Naive thymus-derived CD8-positive, alpha-beta T cell (primary cell): ENCODE measurements at places on chromosomes 11 and 22.

DNA sequence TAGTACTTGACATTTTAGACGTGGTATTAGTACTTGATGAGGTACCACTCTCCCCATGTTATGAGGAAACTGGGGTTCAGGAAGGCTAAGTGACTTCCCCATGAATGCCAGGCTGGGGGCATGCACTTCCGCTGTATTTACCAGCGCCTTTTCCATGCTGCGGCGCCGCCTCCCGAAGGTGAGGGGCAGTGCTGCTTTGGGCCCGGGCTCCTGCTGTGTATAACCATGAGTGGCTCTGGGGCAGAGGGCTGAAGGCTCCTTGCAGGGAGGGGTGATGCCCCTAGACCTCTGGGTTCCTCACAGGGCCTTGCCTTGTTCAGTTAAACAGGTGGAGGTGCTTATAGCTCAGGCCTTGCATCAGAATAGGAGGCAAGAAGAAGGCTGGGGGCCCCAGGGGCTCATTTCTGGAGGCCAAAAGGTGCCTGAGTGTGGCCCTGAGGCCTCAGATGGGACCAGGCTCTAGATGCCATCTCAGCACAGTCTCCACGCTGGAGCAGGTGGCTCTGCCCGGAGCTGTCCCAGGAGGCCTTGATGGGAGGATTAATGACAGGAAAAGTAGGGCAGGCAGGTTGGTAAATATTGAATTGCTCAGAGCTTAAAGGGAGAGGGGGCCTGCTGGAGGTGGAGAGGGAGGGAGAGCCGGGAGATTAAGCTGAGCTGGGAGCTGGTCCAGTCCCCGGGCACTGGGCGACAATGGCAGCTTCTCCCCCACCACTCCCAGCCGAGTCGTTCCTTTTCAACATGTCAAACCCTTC, 129.6 kb downstream of the CEP164 start:
- no peak for DNase-seq
- no peaks in the 10 kb centered on the region for H3K4me1 ChIP-seq

DNA sequence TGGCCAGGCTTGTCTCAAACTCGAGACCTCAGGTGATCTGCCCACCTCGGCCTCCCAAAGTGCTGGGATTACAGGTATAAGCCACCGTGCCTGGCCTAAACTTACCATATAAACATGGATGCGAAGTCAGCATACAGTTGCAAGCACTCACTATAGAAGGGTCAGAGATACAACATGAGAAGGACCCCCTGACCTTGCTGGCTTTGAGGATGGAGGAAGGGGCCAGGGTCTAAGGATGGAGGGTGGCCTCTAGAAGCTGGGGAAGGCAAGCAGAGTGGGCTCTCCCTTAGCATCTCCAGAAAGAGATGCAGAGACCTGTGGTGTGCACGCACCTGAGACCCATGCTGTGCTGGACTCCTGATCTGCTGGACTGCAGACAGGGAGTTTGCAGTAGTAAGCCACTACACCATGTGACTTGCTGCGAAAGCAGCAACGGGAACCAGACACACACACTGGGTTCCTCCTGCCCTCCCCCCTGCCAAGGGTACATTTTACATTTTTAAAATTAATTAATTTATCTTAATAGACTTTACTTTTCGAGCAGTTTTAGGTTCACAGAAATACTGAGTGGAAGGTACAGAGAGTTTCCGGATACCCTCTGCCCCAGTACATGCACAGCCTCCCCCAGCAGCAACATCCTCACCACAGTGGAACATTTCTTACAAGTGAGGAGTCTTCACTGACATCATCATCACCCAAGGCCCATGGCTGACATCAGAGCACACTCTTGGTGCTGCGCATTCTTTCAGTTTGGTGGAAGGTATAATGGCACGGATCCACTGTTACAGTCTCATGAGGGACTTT, 170.1 kb upstream of the B3GAT1 start:
- H3K4me1 ChIP-seq = peaks cover 4% of the 10 kb centered on the region
- peaks cover 34% of the 10 kb centered on the region for H3K27me3 ChIP-seq
- no peak for DNase-seq
- no peak overlapping the region for H3K27ac ChIP-seq

DNA sequence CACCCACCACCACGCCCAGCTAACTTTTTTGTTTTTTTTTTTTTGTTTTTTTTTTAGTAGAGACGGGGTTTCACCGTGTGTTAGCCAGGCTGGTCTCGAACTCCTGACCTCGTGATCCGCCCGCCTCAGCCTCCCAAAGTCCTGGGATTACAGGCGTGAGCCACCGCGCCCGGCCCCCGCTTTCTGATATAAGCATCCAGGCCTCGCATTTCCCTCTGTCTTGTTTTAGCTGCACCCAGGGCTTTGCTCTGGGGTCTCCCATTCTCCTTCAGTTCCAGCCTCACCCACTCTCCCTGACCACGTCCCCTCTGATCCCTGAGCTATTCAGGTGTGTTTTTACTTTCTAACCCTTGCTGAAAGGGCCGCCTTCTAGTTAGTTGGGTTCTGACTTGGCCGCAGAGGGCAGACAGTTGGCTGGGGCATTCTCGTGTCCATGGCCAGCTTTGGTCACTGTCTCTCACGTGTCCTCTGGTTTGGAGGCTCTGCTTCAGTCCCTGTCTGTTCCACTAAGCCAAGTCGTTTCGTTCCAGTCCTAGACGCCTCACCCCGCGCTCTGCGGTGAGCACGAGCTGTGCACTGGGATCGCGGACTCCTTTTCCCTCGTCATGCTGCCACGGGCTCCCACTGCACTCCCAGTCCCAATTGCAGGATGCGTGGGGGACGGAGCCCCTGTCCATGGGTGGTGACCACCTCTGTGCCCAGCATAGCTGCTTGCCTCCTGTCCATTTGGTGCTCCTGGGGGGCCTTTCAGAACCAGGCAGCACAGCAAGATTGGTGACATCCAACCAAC, 6.0 kb upstream of the TNNT3 start:
- H3K4me1 ChIP-seq = peaks cover 19% of the 10 kb centered on the region
- H3K27ac ChIP-seq = no peak overlapping the region
- no peak for DNase-seq
- no peaks in the 10 kb centered on the region for H3K36me3 ChIP-seq

DNA sequence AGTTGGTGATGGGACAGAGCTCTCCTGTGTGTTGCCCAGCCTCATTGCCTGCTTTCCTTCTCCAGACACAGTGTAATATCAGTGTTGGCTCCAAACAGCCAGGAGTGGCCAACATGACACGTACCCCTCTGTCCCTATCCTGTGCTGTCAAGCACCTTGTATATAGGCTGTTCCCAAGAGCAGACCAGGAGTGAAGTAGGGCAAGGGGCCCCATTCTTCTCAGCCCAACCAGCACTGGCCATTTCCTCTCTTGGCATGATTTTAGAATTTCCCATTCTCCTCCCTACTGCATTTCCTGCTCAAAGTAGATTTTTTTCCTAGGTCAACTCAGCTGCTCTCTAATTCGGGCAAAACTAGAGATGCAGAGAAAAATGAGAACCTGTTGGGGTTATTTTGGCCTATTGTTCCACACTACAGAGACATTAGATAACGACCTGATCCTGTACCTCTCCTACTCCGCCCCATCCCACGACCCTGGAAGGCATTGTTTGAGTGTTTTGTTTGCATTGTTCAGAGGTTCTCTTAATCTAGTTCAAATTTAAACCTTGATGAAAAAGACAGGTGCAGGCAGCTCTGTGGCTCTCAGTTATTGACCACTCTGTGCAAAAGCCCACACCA, 95.6 kb downstream of the RASSF10 start:
- no peaks in the 10 kb centered on the region for H3K36me3 ChIP-seq
- peaks cover 10% of the 10 kb centered on the region for H3K27me3 ChIP-seq
- no peak overlapping the region for H3K4me3 ChIP-seq
- no peak for DNase-seq
- H3K27ac ChIP-seq = no peak overlapping the region
- H3K4me1 ChIP-seq = no peaks in the 10 kb centered on the region

DNA sequence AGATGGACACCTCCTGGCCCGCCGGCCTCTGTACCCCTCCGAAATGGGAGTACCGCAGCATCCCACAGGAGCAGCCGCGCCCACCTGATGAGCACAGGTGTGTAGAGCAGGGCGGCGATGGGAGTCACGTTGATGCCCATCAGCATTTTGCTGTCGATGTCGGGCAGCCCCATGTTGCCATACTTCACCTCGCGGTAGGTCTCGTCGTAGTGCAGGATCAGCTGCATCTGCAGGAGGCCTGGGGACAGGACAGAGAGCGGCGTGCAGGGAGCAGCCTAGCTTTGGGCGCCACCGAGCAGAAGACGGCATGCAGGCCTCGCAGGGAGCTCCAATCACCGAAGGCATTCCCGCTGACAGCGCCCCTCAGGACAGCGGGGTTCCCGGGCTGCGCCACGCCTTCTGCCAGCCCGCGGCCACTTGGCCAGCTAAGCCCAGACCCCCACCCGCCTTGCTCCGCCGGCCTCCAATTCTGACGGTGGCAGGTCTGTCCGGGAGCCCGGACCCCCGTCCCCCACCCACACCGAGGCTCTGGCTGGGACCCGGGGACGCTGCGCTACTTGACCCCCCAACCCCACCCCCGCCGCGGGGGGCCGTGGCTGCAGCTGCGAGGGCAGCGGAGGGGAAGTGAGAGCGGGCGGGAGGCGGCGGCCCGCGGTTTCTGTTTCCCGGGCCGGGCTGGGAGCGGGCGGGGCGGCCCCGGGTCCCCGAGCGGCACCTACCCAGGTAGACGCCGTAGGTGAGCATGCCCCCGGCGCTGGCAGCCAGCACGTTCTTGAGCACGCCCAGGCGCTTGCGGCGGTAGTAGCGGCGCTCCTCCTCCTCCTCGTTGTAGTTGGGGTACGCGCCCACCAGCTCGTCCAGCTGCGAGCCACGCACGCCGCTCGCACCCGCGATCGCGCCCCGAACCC, 705 bp downstream of the UNC93B1 start:
- H3K27ac ChIP-seq = peak overlapping the region; percentile 79
- H3K4me1 ChIP-seq = peaks cover 14% of the 10 kb centered on the region
- H3K27me3 ChIP-seq = no peaks in the 10 kb centered on the region
- DNase-seq = peak; percentile 69
- no peaks in the 10 kb centered on the region for H3K36me3 ChIP-seq

DNA sequence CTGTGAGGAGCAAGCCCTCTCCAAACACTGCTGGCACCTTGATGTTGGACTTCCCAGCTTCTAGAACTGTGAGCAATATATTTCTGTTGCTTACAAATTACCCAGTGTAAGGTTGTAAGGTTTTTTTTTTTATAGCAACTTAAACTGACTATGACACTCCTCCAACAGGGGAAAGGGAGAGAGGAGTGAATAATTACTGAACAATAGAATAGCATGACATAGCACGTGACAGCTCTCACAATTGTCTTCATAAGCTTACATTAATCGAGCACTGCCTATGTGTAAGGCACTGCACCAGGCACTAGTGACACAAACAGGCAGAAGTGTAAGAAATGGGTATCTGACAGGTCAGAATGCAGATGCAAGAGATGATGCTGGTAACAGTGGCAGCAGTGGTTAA, 136.9 kb downstream of the FAT3 start:
- H3K4me1 ChIP-seq = no peaks in the 10 kb centered on the region
- H3K4me3 ChIP-seq = no peak overlapping the region
- H3K36me3 ChIP-seq = no peaks in the 10 kb centered on the region
- no peaks in the 10 kb centered on the region for H3K27me3 ChIP-seq
- DNase-seq = no peak

- no peaks in the 10 kb centered on the region for H3K27me3 ChIP-seq
- H3K4me3 ChIP-seq = no peak overlapping the region
- DNase-seq = no peak
- H3K4me1 ChIP-seq = no peaks in the 10 kb centered on the region
These were observed 1174.9 kb downstream of the BRD1 start for GRCh38 chr22:48652796-48653195.

DNA sequence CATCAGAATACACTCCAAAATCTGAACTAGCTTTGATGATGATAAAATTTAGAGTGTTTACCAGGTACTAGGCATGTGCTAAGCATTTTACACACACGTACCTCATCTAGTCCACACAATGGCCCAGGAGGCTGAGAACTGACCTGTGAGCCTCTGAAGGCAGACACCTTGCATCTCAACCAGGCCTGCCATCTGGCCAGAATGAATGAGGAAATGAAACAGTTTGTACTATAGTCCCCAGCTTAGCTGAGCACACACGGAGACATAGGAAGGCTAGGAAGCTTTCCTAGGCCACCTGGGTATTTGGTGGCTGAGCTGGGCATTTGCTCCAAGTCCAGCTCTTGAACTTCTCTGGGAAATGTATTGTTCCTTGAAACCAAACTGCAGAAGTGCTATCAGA, 6.9 kb upstream of the SHANK3 start:
- no peak overlapping the region for H3K4me3 ChIP-seq
- H3K4me1 ChIP-seq = no peaks in the 10 kb centered on the region
- H3K27me3 ChIP-seq = peaks cover 4% of the 10 kb centered on the region
- no peak overlapping the region for H3K27ac ChIP-seq

GRCh38 chr11:2296913-2297622, 4.7 kb downstream of the C11orf21 start:
- peak overlapping the region; percentile 87 for H3K27ac ChIP-seq
- no peaks in the 10 kb centered on the region for H3K36me3 ChIP-seq
- H3K27me3 ChIP-seq = no peaks in the 10 kb centered on the region
- peaks cover 68% of the 10 kb centered on the region for H3K4me1 ChIP-seq

- H3K4me1 ChIP-seq = peaks cover 11% of the 10 kb centered on the region
- no peaks in the 10 kb centered on the region for H3K36me3 ChIP-seq
- H3K27me3 ChIP-seq = no peaks in the 10 kb centered on the region
- no peak for DNase-seq
- H3K27ac ChIP-seq = no peak overlapping the region
- no peak overlapping the region for H3K4me3 ChIP-seq
These were observed 4.7 kb downstream of the SAC3D1 start for GRCh38 chr11:65045728-65046127.

DNA sequence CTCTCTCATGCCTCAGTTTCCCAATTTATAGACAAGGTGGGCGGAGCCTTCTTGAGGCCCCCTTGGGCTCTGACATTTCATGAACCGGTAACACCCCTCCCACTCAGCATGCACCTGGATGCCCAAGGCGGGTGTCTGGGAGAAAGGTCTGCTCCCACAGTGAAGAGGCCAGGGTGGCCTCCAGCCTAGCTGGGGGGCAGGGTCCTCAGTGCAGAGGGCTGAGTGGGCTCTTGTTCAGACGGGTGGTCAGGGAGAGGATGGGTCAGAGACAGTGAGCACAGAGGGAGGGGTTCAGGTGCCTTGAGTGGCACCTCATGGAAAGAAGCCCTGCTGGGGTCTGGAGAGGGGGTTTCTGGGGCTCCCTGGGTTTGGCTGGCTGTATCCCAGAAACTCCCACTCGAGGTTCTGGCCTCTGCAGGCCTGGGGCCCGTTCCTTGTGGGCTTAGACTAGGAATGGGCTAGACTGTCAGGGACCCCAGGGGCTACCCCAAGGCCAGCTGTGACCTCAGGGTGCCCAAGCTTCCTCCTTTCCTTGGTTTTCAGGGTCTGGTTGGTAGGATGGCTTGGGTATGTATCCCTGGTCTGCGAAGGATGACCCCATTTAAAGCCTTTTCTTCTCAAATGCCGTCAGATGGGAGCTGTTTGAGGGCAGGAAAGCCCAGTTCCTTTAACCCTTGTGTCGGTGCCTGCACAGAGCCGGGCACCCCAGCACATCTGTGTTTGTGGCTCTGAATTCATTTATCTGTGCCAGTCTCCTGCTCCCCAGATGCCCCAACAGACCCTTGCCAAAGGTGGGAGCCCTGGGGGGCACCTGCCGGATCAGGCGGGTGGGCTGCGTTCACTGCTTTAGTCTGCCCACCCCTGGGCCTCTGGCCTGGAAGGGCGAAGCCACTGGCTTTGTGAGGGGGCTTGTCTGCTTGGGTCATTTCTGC, 1.2 kb downstream of the SYNGR1 start:
- H3K4me3 ChIP-seq = peak overlapping the region; percentile 61
- H3K27ac ChIP-seq = no peak overlapping the region
- H3K27me3 ChIP-seq = no peaks in the 10 kb centered on the region
- no peak for DNase-seq
- H3K36me3 ChIP-seq = no peaks in the 10 kb centered on the region

- no peaks in the 10 kb centered on the region for H3K27me3 ChIP-seq
- no peaks in the 10 kb centered on the region for H3K4me1 ChIP-seq
- no peak for DNase-seq
- no peak overlapping the region for H3K4me3 ChIP-seq
These were observed 223.8 kb upstream of the DDI1 start for GRCh38 chr11:103812680-103813079.
